ENCODE measurements at places on chromosomes 2 and 18.
A peak's percentile ranks its signal among the peaks of the same experiment; 100 is the strongest.

- peak; percentile 77 for DNase-seq
Observed at GRCh38 chr2:160952464-160953254, 207.6 kb upstream of the TANK start.

DNA sequence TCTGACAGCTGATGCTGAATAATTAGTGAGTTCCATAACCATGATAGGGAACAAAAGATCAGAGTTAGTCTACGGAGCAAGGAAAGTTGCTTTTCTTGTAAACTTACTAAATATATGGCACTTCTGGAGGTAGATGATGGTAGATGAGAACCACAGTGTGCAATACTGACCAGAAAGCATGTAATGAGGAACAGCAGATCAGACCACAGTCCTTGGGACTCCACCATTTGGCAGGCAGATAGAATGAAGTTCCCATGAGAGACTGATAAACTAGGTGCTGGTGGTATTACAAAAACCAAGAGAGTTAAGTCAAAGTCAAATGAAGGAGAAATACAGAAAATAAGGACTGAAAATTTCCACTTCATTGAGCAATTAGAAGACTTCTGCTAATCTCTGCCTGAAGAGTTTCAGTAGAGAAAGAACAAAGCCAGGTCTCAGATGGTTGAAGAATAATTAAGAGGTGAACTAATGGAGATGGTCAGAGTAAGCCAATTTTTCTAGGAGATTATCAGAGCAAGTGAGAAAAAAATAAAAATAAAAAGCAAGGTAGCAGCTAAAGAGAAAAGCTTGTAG lies 10.4 kb downstream of the CERKL start:
- no peak for DNase-seq

- no peak for DNase-seq
Observed at GRCh38 chr2:216201692-216202306, 92.7 kb downstream of the XRCC5 start.

DNA sequence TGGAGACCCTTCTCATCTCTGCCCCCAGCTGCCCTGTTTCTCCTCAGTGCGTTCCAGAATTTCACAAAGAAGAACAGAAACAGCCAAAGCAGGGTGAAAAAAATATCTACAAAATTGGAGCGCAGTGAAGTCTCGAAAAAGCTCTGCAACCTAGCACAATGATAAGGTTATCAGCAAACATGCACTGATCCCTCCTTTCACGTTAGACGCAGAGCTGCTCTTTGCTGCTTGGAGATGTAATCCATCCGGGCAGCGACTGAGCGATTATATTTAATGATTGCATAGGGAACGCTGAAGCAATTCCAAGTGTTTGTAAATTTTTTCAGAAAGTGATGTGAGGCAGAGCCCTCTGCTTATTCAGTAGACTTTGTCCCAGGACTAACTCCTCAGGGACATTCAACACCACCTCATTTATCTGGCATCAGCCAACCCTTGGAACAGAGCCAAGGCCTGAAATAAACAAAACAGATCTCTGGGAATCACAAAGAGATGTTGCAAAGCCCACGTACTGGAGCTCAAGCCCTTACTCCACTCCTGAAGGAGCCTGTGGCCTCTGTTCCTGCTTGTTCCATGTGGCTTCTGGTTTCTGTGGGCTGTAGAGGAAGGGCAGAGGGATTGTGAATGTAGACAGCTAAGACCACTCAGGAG lies 172.6 kb upstream of the BCL2L11 start:
- no peak for DNase-seq

GRCh38 chr2:7692657-7693161 lies 775.5 kb downstream of the RNF144A start:
- no peak for DNase-seq

DNA sequence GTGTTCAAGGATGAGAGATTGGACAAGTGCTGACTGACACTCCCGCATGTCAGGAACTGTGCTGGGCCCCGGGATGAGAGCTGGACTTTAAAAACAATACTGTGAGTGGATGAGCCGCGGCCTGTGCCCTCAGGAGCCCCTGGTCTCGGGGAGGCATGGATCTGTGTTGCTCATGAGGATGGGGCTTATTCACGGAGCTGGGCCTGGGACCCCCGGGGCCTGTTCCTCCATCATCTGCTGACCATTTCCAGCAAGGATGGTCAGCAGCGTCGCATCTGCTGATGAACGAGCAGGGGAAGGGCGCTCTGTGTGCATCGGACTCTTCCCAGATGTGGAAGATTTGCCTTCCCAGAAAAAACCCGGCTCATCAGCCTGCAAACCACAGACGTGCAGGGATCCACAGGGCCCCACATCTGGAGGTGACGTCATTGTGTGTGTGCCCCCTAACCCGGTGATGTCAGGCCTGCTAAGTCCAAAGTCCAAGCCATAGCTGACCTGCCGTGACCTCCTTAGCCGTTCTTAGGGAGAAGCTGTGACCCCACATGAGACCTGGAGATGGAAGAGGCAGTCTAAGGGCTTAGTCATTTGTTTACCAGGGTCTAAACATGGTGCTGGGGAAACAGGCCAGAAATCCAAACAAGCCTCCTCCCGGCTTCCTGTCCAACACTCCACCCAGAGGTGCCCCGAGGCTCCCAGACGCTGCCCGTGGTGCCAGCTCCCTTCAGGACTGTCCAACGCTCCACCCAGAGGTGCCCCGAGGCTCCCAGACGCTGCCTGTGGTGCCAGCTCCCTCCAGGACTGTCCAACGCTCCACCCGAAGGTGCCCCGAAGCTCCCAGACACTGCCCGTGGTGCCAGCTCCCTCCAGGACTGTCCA lies 143.9 kb downstream of the PXDN start:
- peak; percentile 41 for DNase-seq

- DNase-seq, result no peak
Observed at GRCh38 chr2:236078297-236079255, 89.6 kb downstream of the GBX2 start.

DNA sequence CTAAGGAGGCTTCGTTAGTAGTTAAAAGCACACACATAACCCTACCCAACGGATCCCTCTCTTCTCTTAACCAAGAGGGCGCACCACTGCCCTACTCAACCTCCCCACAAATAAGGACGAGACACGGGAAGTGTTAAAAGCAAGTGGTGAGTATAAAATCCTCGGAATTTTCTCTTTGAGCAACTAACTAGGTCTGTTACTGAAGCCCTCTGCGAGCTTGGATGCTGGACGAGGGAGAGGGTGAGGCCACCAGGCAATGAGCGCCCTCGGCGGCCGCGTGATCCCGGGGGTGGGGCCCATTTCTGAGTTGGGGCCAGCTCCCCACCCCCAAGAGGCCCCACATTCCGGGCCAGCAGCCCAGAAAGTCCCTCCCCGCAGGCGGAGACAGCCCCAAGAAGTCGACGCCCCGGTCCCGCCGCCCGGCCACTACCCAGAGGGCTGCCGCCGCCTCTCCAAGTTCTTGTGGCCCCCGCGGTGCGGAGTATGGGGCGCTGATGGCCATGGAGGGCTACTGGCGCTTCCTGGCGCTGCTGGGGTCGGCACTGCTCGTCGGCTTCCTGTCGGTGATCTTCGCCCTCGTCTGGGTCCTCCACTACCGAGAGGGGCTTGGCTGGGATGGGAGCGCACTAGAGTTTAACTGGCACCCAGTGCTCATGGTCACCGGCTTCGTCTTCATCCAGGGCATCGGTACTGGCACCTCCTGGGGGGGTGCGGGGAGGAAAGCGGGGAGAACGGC lies at the start of gene CYBRD1:
Gene CYBRD1, plus strand, starts transcription at position 423 of the 736 bp plus-strand sequence. Its CDS starts 72 bp downstream, at position 495.
- DNase-seq, result peak; percentile 74

GRCh38 chr2:192059266-192059665 lies 135.5 kb downstream of the TMEFF2 start:
- no peak for DNase-seq

DNA sequence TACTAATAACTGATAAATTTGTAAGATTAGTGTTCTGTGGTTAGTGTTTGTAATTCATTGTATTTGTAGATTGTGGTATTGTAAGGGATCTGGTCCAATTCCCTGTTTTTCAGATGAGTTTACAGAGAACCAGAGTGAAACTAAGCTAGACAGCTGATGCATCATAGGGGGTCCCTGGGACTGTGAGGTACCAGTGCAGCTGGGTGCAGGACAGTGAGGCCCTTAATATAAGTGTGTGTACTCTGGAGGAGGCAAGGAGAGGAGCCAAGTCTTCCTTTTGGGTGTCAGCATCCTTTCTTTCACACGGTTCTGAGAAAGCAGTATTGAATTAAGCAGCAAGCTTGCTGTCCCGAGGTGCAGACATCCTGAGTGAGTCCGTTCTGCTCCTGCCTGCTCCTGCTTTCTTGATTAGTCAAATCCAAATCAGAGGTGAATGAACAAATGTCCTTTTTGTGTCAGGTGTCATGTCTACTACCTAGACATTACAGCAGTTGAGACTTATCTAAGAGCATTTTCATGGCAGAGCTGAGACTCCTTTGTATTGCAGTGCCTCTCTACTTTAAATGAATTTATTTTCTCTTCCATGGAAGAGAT lies 194.9 kb downstream of the MCFD2 start:
- DNase-seq, result no peak

DNA sequence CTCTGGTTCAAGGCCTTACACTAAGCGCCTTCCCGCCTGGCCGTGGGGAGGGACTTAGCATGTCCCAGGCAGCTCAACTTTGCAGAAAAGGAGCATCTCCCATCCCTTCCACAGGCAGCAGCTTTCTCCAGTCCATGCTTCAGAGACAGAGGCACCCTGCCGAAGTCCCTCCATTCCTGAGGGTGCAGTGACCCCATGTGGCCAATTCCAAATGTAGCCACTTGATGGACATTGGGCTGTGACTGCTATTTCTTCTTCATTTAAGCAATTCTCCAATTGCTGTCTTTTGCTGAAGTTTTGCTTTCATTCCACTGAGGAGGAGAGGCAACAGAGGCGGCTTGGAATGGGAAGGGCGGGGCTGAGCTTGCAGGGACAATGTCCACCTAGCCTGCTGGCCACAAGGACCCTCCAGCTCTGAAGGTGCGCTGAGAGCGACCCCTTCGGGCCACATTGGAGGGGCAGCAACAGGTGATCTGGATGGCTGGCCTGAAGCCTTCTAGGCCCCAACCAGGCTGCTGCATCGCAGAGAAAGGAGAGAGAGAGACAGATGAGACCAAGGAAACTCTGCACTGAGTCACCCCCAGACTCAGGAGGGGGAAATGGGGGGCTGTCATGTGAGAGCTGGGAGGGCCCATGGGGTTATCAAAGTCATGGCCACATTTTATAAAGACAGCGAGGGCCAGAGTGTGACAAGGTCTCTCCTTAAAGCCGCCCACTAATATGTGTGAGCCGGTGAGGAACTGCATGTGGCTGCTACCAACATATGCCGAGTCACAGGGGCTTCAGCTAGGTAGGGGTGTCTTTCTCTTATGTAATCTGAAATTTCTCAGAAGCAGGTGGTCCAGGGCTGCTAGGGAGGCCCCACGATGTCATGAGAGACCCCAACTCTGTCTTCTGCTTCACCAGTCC lies 61.3 kb downstream of the LONRF2 start:
- DNase-seq, result peak; percentile 83

- DNase-seq, result no peak
Observed at GRCh38 chr2:191479680-191480023, 198.3 kb upstream of the NABP1 start.

DNA sequence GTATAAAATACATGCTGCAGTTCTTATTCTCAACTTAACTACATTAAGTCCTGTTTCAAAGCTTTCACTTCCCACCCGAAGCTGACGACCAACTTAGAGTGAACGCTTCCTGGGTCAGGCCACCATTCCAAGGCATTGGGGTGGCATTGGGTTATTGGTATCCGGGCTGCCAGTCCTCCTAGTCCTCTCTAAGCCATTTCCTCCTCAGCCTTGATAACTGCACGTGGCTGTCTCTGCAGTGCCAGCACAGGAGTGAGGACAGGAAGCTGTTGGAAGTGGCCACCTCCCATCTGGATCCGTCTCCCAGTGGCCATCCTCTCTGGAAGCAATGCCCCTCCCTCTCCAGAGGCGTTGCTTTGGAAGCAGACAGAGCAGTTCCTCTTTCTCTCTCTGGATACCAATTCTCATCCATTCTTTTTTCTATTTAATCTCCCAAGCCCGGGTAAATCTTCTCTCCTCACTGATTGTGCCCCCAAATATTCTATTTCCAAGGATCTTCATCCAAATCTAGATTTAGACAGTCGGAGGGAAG lies 354.7 kb downstream of the EIPR1 start:
- DNase-seq, result no peak

- DNase-seq, result no peak
Observed at GRCh38 chr2:235521844-235522243, 28.0 kb downstream of the AGAP1 start.

DNA sequence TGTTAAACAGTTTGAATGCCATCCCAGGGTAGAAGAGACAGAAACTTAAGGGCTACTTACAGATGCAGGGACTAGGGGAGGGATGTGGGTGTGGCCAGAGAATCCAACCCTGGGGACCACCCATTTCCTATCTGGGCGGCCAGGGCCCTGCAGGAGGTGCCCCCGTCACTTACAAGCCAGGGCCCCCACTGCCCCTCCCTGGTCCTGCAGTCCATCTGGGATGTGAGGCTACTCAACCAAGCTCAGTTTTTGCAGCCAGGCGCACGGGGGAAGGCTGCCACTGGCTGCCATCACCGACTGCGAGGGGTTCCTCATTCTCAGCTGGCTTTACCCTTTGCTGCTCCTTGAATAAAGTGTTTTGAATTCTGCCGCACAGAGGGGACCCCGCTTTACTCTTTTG lies 42.1 kb downstream of the RRM2 start:
- DNase-seq, result no peak

- DNase-seq, result no peak
Observed at GRCh38 chr2:147375073-147375472, 469.8 kb upstream of the ACVR2A start.

DNA sequence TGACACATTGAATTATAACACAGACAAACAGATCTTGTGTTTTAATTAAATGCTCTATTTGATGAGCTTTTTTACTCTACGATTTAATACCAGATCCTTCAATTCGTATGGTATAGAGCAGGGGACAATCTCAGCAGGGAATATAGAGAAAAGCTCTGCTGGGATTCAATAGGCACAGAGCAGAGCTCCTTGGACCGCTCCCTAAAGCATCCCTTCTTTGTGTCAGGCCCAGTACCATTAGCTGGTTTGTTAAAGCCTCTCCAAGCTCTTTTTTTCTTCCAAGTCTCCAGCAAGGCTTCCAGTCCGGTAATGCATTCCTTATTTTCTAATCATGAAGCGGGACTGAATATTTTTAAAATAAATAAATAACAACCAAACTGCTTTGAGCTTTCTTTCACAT lies 466.0 kb downstream of the NR4A2 start:
- DNase-seq, result no peak

GRCh38 chr2:143942486-143942885 lies 577.4 kb downstream of the ZEB2 start:
- DNase-seq, result no peak

GRCh38 chr2:168145426-168146310 lies 101.7 kb downstream of the STK39 start:
- no peak for DNase-seq

GRCh38 chr2:140157816-140158215 lies 1377.6 kb upstream of the NXPH2 start:
- no peak for DNase-seq

- DNase-seq, result no peak
Observed at GRCh38 chr2:177180269-177181000, 32.2 kb upstream of the HNRNPA3 start.
